Calu3 (cell line): ENCODE measurements at places on chromosomes 7 and 10. TPM values are rescaled to one million over a fixed set of nuclear protein-coding genes. Genes with fewer than 3 reads are reported as not detected.

Gene HECW1
- 0.17 and 0.33 TPM in 2 replicates for total RNA-seq

Gene TAS2R41
- total RNA-seq = not detected in 2 replicates

Gene OR6V1
- total RNA-seq = not detected in 2 replicates

Gene PDIA4
- 332 and 351 TPM in 2 replicates for total RNA-seq

Gene GHRHR
- total RNA-seq = not detected in 2 replicates

Gene MACC1
- 190 and 199 TPM in 2 replicates for total RNA-seq

Gene A1CF
- 0.69 TPM in 1 of 2 replicates, not detected in the other for total RNA-seq

Gene ABCB1
- total RNA-seq = 5.7 and 15.8 TPM in 2 replicates

Gene CAV2
- total RNA-seq = 74.7 and 76.4 TPM in 2 replicates

Gene SPDYE5
- total RNA-seq = not detected in 2 replicates

Gene GLI3
- total RNA-seq = not detected in 2 replicates

Gene OPN4
- not detected in 2 replicates for total RNA-seq

Gene PUS7
- 28.4 and 29.1 TPM in 2 replicates for total RNA-seq

Gene AGAP9
- total RNA-seq = 17.6 and 19.3 TPM in 2 replicates

Gene GPR15LG
- total RNA-seq = not detected in 2 replicates

Gene NRG3
- 35.3 and 46.3 TPM in 2 replicates for total RNA-seq

Gene FXYD4
- total RNA-seq = not detected in 2 replicates

Gene CHCHD3
- 82.2 and 89.9 TPM in 2 replicates for total RNA-seq

Gene ITIH5
- 2.0 and 5.2 TPM in 2 replicates for total RNA-seq

Gene HTR5A
- total RNA-seq = not detected in 2 replicates

Gene AKR1C8
- total RNA-seq = not detected in 2 replicates

Gene GRK5
- total RNA-seq = 2.4 and 4.4 TPM in 2 replicates

Gene PRLHR
- total RNA-seq = not detected in 2 replicates

Gene SAP25
- total RNA-seq = 3.1 and 3.2 TPM in 2 replicates
